A549 treated with Mapracorat at 1 μM for 4 hours (cell line): ENCODE measurements at places on chromosomes 13 and 19. TPM values are rescaled to one million over a fixed set of nuclear protein-coding genes. Genes with fewer than 3 reads are reported as not detected.

Gene DZIP1
- 10.1 to 13.5 TPM (median 12.0 TPM) in 5 replicates for total RNA-seq

Gene EFNA2
- total RNA-seq, result 1.5 to 2.4 TPM (median 1.7 TPM) in 5 replicates

Gene TMEM255B
- total RNA-seq, result 0.57 to 1.2 TPM (median 0.67 TPM) in 5 replicates

Gene CLEC17A
- not detected in 5 replicates for total RNA-seq

Gene ZNF208
- not detected in 5 replicates for total RNA-seq

Gene PSG3
- 0.07 to 0.18 TPM (median 0.14 TPM) in 3 of 5 replicates, not detected in the others for total RNA-seq

Gene BLVRB
- 246 to 360 TPM (median 316 TPM) in 5 replicates for total RNA-seq

Gene PLEKHJ1
- total RNA-seq, result 39.1 to 60.0 TPM (median 59.1 TPM) in 5 replicates

Gene ZNF221
- total RNA-seq, result 0.30 to 0.74 TPM (median 0.59 TPM) in 5 replicates

Gene FAM83E
- 0.14 to 0.42 TPM (median 0.22 TPM) in 5 replicates for total RNA-seq

Gene KL
- total RNA-seq, result 0.02 to 0.05 TPM (median 0.05 TPM) in 3 of 5 replicates, not detected in the others

Gene ZNF681
- total RNA-seq, result not detected in 5 replicates

Gene ZNF100
- total RNA-seq, result not detected in 5 replicates

Gene RDH8
- 0.21 to 0.65 TPM (median 0.36 TPM) in 5 replicates for total RNA-seq

Gene PALM
- 11.0 to 15.7 TPM (median 14.8 TPM) in 5 replicates for total RNA-seq

Gene CRTC1
- 2.5 to 4.6 TPM (median 4.1 TPM) in 5 replicates for total RNA-seq

Gene LRG1
- 0.05 to 0.23 TPM (median 0.12 TPM) in 4 of 5 replicates, not detected in the other for total RNA-seq

Gene KIR2DL1
- not detected in 5 replicates for total RNA-seq

Gene TMEM59L
- total RNA-seq, result 4.8 to 7.3 TPM (median 6.5 TPM) in 5 replicates

Gene MIER2
- total RNA-seq, result 14.0 to 23.9 TPM (median 19.6 TPM) in 5 replicates

Gene SIGLEC8
- not detected in 5 replicates for total RNA-seq

Gene ZNF20
- total RNA-seq, result not detected in 5 replicates

Gene ZNF253
- not detected in 5 replicates for total RNA-seq

Gene ZNF491
- not detected in 5 replicates for total RNA-seq
